Neural progenitor cell (in vitro differentiated cells): ENCODE measurements at places on chromosomes 5 and 9. TPM values are rescaled to one million over a fixed set of nuclear protein-coding genes. Genes with fewer than 3 reads are reported as not detected.
A peak's percentile ranks its signal among the peaks of the same experiment; 100 is the strongest.

The MRRF gene
- 22.1 and 44.4 TPM in 2 replicates for total RNA-seq

The FAM221B gene
- not detected in 2 replicates for total RNA-seq

The ARHGEF39 gene
- total RNA-seq: 13.2 and 31.9 TPM in 2 replicates

The SMIM32 gene
- total RNA-seq: 0.13 and 0.25 TPM in 2 replicates

The EQTN gene
- 2.0 and 3.4 TPM in 2 replicates for total RNA-seq

The HSD17B4 gene
- total RNA-seq: 184 and 306 TPM in 2 replicates

GRCh38 chr5:179980767-179981166, 73.1 kb upstream of the TBC1D9B start:
- no peaks in the 10 kb centered on the region for H3K27me3 ChIP-seq
- H3K4me3 ChIP-seq: no peak overlapping the region
- H3K27ac ChIP-seq: no peak overlapping the region

DNA sequence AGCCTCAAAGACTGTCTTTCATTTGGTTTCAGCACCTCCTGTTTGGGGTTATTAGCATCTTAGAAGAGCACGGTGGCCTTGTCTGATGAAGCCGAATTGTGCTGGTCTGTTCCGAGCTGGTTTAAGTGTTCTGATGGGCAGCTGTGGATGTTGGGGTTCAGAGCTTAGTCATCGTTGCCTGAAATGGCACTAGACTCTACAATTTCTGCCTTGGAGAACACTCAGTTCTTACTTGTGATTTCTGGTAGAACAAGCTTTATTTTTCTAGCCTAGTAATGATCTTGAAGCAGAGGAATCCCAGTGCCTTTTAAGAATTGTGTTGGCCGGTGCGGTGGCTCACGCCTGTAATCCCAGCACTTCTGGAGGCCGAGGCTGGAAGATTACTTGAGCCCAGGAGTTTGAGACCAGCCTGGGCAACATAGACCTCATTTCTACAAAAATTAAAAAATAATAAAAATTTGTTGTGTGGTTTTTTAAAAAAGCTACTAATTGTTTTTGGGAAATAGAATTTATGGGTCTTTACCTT, 7.8 kb downstream of the FBXW5 start:
- H3K4me3 ChIP-seq: no peak overlapping the region
- DNase-seq: no peak
- H3K4me1 ChIP-seq: no peaks in the 10 kb centered on the region
- H3K27me3 ChIP-seq: no peaks in the 10 kb centered on the region

DNA sequence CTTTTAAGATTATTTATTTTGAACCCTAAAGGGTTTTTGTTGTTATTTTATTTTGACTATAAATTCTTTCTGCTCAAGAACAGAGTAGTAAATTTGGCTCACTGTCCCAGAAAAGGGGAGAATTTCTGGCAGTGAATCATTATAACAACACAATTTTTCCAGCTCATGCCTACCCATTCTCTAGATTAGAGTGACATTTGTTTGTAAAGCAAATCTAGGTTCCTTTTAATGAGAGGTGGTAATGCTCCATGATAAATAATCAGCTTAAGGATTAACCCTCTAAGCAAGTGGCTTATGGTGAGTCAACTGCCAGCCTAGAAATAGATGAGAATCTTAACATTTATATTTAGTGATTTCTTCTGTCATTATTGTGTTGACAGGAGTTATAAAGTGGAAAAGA, 409.2 kb downstream of the NFIB start:
- H3K27ac ChIP-seq: no peak overlapping the region
- no peaks in the 10 kb centered on the region for H3K36me3 ChIP-seq
- H3K4me1 ChIP-seq: peaks cover 18% of the 10 kb centered on the region
- H3K27me3 ChIP-seq: no peaks in the 10 kb centered on the region

DNA sequence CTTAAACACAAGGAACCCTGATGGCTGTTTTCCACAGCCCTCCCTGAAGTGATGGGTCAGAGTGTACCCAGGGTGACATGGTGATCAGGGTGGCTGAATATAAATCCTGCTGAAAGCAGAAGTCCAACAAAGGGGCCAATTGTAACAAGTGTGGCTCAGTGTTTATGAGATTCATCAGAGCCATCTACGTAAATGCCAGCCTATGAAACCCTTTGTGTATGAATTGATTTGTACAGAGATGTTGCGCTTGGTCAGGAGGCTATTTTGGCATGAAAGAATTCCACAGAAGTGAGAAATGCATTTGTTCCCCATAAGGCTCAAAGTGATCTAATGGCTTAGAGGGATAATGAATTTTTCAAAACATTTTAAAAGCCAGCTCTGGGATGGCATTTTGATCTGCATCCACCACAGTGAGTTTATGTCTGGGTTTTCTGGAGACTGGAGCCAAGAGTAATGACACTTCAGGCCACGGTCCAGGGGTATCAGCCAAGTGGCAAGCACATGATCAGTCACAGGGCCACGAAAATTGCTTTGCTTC, 12.4 kb downstream of the PRUNE2 start:
- no peaks in the 10 kb centered on the region for H3K4me1 ChIP-seq
- DNase-seq: no peak
- no peak overlapping the region for H3K27ac ChIP-seq
- H3K4me3 ChIP-seq: no peak overlapping the region

DNA sequence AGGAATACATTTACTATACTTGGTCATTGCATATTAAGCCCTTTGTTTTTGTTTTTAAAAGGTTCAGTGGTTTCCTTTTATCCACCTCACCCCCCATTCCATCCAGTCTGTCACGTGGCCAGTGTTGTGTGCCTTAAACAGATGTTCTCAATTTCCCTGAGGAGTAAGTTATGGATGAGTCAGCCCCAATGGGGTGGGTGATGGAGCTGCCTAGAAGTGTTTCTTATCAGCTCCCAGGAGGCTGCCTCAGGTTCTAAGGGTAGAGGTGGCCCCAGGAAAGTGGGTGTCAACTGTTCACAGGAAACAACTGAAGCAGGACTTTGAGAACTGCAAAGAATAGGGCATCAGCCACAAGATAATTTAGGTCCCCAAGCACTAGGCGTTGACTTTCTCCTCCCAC, 41.1 kb downstream of the ACTBL2 start:
- no peaks in the 10 kb centered on the region for H3K36me3 ChIP-seq
- DNase-seq: no peak
- H3K4me3 ChIP-seq: no peak overlapping the region
- no peaks in the 10 kb centered on the region for H3K4me1 ChIP-seq

DNA sequence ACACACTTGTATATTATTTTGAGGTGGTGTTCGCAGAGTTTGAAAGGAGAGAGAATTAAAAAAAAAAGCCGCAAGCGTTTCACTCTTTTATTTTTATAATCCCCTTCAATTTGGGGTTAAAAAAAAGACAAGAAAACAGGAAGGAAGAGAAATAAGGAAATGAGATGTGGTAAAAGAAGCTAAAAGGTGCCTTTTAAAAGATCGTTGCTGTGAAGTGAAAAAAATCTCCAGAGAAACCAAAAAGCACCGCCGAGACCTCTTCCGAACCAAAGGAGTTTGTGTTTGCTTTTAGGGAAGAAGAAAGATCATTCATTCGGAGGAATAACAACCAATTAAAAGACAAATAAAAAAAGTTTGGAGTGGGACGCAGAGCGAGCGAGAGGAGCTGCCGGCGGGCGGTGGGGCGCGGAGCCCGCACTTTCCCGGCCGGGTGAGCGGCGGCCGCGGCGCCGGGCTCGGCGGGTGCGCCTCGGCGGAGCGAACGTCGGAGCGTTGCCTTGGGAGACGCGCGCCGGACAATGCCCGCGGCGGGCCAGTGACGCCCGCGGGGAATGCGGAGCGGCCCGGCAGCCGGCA, 355 bp downstream of the TLE4 start:
- peaks cover 20% of the 10 kb centered on the region for H3K4me1 ChIP-seq
- peaks cover 6% of the 10 kb centered on the region for H3K27me3 ChIP-seq
- H3K4me3 ChIP-seq: peak overlapping the region; percentile 96
- peaks cover 8% of the 10 kb centered on the region for H3K36me3 ChIP-seq
- no peak for DNase-seq
- peak overlapping the region; percentile 94 for H3K27ac ChIP-seq

- DNase-seq: peak; percentile 97
- peak within 1 kb of the TSS; percentile 79 for H3K4me3 ChIP-seq
- H3K36me3 ChIP-seq: no peaks in the 10 kb centered on the region
These were observed at the start of gene C5orf15 for GRCh38 chr5:133968204-133968980. C5orf15 (minus strand) TSS chr5:133968625; CDS start chr5:133968584, 41 bp downstream.

DNA sequence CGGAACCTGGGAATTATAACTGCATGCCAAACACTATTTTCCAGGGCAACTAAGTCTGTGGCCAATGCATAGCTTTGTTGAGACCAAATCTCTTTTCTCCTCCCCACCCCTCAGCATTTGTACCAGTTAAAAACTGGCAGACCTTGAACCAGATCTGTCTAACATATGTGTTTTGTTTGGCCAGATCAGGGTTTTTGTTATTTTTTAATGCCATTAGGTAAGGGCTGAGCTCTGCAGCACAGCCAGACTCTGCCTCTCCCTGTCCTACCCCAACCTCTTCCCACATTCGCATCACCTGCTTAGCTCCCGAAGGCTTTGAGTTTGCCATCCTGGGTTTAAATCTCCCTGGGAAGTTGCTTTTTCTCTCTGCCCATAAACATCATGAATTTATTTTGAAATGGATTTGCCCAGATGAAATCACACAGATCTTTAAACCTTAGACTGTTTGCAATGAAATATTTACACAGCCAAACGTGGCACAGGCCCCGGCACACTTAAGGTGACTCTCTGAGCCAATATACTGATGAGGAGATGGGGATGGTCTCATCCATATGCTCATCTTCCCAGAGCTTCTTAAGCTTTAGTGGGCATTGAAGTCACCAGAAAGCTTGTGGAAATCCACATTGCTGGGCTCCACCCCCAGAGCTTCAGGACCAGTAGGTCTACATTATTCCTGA, 54.0 kb upstream of the ALDH1B1 start:
- no peak for DNase-seq
- no peak overlapping the region for H3K27ac ChIP-seq
- peaks cover 15% of the 10 kb centered on the region for H3K4me1 ChIP-seq
- no peaks in the 10 kb centered on the region for H3K36me3 ChIP-seq

DNA sequence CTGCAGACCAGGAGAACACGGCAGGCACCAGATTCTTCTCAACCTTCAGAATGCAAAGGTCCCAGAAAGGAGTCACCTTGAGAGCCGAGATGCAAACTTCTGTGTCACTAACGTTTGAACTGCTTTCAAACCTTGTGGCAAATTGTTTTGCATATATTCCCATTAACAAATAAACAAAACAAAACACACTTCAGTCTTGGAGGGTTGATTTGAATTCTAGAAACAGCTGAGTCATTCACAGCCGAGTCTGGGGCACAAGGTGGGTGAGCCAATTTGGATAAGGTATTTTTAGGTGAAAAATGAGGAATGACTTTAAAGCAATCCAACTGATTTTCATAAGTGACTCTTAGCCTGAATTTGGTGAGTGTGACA, 38.8 kb upstream of the ANKRD33B start:
- no peak for DNase-seq
- peaks cover 6% of the 10 kb centered on the region for H3K4me1 ChIP-seq
- H3K4me3 ChIP-seq: no peak overlapping the region

DNA sequence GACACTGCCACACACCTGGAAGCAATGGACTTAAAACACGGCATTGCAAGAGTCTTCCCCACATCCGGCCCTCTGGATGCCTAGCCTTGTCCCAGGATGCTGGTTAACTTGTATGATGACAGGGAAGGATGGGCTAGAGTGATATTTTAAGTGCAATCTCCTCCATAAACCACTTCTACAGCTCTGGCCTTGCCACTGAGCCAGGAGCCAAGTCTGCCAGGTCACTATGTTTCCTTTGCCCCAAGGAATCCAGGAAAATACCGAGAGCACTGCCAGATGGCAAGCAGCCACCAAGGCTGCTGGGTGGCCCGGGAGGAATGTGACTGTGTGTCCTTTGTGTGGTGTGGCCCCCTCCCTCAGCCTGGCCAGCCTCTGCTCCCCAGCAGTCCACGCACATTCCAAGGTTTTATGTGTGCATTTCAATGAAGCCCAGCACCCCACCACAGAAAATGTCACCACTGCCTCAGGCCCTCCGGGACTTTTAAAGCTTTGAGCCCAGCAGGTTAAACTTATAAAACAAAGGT, 106.0 kb downstream of the FRMD3 start:
- peak; percentile 61 for DNase-seq
- no peaks in the 10 kb centered on the region for H3K27me3 ChIP-seq
- H3K27ac ChIP-seq: no peak overlapping the region
- H3K36me3 ChIP-seq: no peaks in the 10 kb centered on the region
- no peak overlapping the region for H3K4me3 ChIP-seq

- H3K27me3 ChIP-seq: no peaks in the 10 kb centered on the region
- peak overlapping the region; percentile 59 for H3K4me3 ChIP-seq
- peak overlapping the region; percentile 96 for H3K27ac ChIP-seq
- no peak for DNase-seq
- peaks cover 13% of the 10 kb centered on the region for H3K4me1 ChIP-seq
These were observed 478 bp upstream of the SETD9 start for GRCh38 chr5:56908942-56909293.

DNA sequence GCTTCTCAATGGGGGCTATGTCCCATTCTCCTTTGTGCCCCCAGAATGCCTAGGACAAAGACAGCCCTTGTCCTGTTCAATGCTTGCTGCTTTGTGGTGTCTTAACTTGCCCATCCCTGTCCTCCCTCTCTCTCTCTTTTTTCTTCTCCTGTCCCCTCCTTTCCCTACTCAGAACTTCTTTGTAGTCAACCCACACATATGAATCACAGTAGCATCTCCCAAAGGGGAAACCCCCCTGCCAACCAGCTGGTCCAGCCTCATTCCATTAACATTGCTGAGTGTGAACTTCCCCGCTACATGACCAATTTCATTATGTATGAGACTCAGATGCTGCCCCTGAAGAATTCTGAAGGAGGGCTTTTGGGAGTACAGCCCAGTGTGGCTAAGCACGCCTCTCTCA, 408.3 kb downstream of the ENC1 start:
- no peaks in the 10 kb centered on the region for H3K27me3 ChIP-seq
- H3K27ac ChIP-seq: no peak overlapping the region
- DNase-seq: peak; percentile 35
- peaks cover 4% of the 10 kb centered on the region for H3K4me1 ChIP-seq

DNA sequence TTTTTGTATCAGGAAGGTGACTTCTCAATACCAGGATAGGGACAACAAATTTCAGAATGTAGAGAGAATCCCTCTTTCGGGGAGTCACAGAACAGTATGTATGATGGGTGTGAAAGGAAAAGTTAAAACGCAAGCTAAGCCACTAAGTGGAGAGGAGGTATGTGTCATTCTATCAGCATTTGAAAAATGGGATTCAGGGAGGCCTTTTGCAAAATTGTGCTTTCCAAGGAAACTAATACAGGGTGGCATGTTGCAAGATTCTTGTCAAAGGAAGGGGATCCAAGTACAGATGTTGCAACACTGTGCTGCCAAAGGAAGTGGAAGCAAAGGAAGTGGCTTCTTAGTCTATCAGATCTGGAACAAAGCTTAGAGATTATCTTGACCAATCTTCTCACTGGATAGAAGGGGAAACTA, 12.6 kb upstream of the TNIP1 start:
- H3K27ac ChIP-seq: no peak overlapping the region
- peaks cover 5% of the 10 kb centered on the region for H3K4me1 ChIP-seq
- no peaks in the 10 kb centered on the region for H3K27me3 ChIP-seq
- no peak overlapping the region for H3K4me3 ChIP-seq
- no peak for DNase-seq

- no peak overlapping the region for H3K4me3 ChIP-seq
- no peak for DNase-seq
- peaks cover 32% of the 10 kb centered on the region for H3K4me1 ChIP-seq
- H3K27ac ChIP-seq: no peak overlapping the region
- H3K27me3 ChIP-seq: no peaks in the 10 kb centered on the region
- no peaks in the 10 kb centered on the region for H3K36me3 ChIP-seq
These were observed 27.1 kb downstream of the LCP2 start for GRCh38 chr5:170270293-170271069.

GRCh38 chr5:10235350-10235749, 14.3 kb downstream of the ATPSCKMT start:
- no peak overlapping the region for H3K27ac ChIP-seq
- H3K27me3 ChIP-seq: no peaks in the 10 kb centered on the region
- H3K36me3 ChIP-seq: no peaks in the 10 kb centered on the region
